NCI-H2029 (cell line): ENCODE measurements at places on chromosomes 6 and 20.

DNA sequence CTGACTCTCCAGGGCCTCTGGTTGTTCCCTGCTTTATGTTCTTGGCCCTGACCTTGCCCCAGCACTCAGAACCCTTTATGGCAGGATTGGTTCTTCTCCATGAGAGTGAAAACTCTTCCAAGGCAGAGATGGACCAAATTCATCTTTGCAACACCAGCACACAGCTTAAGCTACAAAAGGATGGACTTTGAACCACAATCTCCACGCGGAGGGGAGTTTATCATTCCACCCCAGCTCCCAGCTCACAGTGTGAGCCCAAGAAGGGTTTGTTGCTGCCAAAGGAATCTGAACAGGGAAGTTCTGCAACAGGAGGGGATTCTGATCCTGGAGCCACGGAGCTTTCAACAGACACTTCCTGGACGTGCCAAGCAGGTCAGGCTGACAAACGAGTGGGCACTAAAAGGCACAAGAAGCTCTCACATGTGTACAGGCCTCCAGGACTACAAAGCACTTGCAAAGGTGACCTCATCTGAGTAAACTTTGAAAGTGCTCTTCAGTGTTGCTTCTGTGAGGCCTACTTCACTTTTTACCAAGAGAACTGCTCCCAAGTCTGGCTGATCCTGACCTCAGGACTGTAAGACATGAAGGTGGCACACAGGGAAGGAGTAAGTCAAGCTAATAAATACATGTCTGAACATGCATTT is 8.9 kb downstream of the FITM2 start:
- DNase-seq, result peak; percentile 63

DNA sequence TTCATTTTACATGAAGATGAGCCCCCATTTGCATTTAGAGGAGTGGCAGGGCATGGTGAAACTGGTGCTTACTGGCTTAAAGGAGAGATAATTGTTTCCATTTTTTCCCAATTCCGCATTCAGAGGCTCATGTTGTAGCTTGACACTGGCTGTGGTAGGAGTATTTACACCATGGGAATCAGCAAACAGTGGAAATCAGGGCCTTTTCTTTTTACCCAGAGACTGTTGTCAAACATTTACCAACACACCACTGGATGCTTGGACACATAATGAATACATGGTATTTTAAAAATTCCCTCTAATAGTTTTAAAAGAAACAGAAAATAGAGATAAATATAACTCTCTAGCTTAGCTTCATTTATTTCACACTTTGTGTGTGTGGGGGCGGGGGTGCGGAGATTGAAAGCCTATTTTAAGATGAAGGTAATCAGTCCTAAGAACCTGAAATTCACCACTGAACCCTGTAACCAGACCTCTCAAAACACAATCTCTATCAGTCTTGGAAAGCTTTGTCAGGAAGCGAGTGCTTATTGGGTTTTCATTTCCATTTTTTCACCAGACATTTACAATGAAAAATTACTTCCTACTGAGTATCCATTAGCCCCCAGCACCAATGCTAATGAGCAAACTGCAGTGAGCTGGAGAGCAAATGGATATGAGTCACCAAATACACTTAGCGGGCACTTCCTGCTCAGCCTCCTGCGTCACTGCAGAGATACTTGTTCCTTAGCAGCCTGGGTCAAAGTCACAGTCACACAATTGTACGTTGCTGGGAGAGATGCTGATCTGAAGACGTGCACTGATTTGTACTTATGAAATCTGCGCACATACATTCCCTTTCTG is 532.0 kb downstream of the BCKDHB start:
- peak; percentile 99 for DNase-seq

DNA sequence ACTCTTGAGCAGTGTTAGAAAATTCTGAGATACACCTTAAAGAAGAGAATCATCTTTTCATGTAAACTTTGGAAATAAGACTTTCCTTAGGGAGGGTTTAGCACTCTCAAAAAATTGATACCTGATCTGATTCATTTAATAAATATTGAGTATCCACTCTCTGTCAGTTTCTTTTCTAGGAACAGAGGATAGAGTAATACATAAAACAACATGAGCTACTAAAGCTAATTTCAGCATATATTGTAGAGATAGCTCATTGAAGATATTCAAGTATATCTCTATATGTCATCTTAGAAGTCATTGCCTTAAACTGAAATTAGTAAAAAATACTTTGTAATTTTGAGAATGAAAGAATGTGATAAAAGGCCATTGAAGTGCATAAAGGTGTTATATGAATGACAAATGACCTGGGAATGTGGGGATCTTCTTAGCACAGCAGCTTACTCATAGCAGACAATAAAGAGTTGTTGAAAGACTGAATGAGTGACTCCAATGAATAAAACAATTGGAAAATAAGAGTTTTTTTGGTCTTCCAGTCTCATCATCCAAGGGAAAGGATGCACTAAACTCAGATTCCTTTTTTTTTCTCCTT is 29.2 kb downstream of the RHAG start:
- DNase-seq, result no peak

GRCh38 chr6:108650325-108650724 is 89.6 kb downstream of the FOXO3 start:
- no peak for DNase-seq

DNA sequence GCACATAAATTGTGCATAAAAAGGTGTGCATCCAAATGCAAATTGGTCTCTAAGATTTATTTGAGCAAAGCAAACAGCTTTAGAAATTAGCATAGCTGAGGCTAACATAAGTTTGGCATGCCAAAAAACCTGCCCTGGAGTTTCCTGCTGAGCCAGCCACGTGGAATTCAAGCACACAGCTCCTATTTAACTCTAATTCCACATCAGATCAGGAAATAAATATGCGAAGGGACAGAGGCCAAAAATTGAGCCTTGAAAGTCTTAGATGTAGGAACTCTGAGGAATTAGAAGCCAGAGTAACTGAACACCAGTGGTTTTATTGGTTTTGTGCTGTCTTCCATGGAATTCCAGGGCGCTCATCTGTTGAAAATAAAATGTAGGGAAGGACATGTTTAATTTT is 19.6 kb downstream of the SOBP start:
- DNase-seq, result no peak

DNA sequence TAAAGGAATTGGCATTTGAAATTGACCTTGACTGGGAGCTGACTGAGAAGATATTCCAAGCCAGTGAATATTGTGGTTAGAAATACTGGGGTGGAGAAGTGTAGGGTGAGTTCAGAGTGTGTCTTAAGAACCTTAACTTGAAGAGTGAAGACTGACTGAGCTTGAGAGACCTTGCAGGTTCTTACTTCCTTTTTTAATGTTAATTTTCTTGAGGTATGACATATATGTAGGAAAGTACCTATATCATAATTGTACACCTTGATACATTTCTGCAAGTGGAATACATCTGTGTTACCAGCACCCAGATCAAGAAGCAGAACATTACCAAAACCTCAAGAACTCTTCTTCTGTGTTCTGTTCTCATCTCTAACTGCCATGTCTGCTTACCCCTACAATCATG is 11.0 kb downstream of the DHX35 start:
- no peak for DNase-seq

GRCh38 chr6:139628270-139628669 is 253.8 kb upstream of the CITED2 start:
- no peak for DNase-seq

- DNase-seq, result no peak
Measured at GRCh38 chr20:59937150-59937549, 3.0 kb downstream of the PPP1R3D start.

DNA sequence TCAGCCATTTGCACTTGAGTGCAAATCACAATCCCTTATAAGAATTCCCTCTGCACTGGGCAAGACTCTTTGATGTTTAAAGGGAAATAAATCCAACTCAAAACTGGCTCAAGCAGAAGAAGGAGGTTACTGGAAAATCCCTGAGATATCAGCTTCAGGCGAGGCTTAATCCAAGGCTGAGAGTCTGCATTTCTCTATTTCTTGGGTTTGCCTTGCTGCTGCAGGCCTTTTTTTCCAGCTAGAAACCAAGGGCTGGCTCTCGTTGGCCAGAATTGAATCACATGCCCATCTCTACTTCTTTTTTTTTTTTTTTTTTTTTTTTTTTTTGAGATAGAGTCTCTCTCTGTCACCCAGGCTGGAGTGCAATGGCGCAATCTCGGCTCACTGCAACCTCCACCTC is 11.7 kb downstream of the HCK start:
- DNase-seq, result no peak

DNA sequence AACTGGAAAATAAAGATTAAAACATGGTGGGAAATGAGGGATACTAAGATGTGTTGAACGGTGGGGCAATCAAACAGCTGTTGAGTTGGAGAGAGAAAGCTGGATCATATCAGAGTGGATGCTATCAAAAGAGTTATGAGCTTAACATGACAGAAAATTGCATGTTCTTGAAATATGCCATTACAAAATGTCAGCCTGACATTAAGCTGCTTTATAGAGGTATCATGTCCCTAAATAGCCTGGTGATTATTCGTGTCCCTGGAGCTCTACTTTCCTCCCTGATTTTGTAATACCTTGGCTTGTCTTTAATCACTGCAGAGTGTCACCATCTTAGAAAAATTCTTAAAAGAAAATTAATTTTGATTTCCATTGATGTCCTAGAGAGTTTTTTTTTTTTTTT is 223.1 kb downstream of the PHF3 start:
- DNase-seq, result no peak

- no peak for DNase-seq
Measured at GRCh38 chr6:298233-299103, 6.2 kb downstream of the DUSP22 start.

DNA sequence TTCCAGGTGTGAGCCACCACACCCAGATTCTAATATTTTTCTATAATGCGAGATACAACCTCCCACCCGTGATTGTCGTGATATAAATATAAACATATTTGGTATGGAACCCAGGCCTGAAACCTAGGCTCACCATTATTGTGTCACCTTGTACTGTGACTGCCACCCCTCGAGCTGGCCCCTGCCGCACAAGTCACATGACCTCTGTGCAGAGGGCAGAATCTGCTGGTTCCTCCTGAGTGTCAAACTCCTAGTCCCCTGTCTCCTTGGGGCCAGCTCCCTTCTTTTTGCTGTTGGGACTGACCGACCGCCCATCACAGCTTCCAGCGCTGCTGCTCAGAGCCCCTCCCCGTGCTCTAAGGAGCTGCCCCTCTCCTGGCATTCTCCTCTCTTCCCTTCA is 86.4 kb downstream of the RSPH3 start:
- no peak for DNase-seq

DNA sequence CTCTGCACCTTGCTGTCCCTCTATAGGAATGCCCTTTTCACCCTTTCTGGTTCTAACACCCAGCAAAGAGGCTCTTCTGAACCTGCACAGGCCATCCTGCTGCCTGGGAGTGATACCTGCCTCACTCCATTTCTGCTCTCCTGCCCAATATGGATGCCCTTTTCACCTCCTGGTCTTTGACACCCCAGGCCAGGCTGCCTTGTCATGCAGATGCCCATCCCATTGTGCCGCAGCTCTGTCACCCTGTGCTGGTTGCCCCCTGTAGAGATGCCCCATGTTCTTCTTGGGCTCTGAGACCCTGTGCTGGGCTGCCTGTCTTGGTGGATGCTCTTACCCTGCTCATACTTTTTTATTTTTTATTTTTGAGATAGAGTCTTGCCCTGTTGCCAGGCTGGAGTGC is 95.3 kb downstream of the CDKAL1 start:
- no peak for DNase-seq

GRCh38 chr6:124396361-124396760 is 565.9 kb upstream of the RNF217 start:
- DNase-seq, result no peak

GRCh38 chr6:6890400-6890858 is 217.3 kb upstream of the RREB1 start:
- DNase-seq, result peak; percentile 29

DNA sequence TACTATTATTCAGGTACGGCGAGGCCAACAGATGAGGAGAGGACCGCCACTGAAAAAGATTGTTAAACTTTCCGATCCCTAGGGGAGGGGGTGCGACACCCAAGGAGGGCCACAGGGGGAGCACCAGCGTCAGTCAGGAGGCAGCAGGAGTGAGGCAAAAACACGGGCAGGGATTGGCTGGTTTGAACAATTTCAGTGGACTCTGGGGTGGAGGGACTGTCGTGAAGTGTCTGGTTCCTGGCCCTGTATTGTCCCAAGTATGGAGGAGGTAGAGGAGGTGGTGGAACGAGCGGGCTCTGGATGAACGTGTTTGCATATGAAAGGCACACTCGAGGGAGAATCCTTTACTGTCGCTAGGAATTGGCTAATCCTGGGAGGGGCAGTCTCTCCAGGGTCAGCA is 32.5 kb upstream of the MCUR1 start:
- no peak for DNase-seq

DNA sequence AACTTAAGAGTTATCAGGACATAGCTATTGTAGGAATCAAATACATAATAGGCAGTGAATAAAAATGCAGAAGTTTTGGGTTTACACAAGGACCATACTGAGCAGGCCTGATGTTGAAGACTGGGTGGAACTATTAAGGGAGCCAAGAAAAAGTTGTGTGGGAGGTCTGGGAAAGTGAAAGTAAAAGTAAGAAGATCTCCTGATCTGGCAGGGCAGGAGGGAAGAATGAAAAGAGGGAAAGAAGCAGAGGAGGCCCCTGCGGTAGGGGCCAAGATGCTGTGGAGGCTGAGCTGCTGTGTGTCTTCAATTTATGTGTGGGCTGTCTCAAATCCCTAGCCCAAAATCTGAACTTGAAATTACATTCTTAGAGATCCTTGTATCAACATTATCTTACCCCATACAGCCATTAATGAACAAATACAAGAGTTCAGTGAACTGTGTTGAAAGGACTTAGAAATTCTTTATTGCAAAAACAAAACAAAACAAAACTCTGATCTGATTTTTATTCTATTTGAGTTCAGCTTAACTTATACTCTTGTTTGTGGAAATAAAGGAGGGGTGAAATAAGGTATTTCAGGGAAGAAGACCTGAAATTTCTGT is 1183.8 kb downstream of the HACE1 start:
- DNase-seq, result no peak

DNA sequence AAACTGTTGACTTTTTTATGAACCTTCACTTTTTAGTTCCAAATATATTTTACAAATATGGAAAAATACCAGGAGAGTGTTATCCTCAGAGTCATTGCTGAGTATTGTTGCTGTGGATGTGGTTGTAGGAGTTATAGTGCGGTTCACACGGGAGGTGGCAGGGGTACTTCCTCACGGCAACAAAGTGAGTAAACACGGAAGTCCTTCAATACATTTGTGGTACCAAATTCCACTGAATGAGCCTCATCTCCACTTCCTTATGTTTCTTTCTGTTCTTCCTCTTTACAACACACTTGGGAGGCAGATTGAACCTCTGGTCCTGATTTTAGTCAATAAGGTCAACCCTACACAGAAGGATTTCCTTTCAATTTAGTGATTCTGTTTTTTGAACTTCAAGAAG is 371.8 kb downstream of the BTBD3 start:
- DNase-seq, result no peak

DNA sequence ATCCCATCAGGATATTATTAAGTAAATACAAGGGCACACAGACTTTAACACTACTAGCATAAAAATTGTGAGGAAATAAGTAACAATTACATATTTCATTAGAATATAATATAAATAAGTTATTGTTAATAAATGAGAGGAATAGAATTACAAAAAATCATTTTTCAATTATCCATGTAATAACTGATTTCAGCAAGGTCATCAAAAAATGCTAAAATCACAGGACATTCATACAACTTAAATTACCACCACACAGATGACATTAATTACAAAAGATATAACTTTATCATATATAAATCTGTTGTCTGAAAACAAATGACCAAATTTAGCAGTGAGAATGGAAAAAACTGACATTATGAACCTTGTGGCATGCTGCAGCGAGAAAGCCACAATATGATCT is 37.0 kb downstream of the STX7 start:
- no peak for DNase-seq

GRCh38 chr20:62056975-62057374 is 8.7 kb downstream of the TAF4 start:
- DNase-seq, result no peak
